HFFc6 (cell line): ENCODE measurements at places on chromosomes 5 and 9. TPM values are rescaled to one million over a fixed set of nuclear protein-coding genes. Genes with fewer than 3 reads are reported as not detected.

GRCh38 chr5:122653087-122654017 lies 121.5 kb upstream of the SNX2 start:
- no peaks in the 10 kb centered on the region for H3K36me3 ChIP-seq
- H3K27ac ChIP-seq = no peak overlapping the region
- no peaks in the 10 kb centered on the region; the same call in 1 of the 2 replicates for H3K27me3 ChIP-seq
- H3K4me3 ChIP-seq = no peak overlapping the region
- no peak for DNase-seq
- no peaks in the 10 kb centered on the region for H3K4me1 ChIP-seq

CTXN3 gene
- not detected in 3 replicates for total RNA-seq

GRCh38 chr5:158384535-158385481 lies 525.9 kb upstream of the CLINT1 start:
- H3K4me1 ChIP-seq = peaks cover 78% of the 10 kb centered on the region
- H3K36me3 ChIP-seq = peaks cover 8% of the 10 kb centered on the region
- peak; percentile 94 for DNase-seq
- peak overlapping the region; percentile 41 for H3K4me3 ChIP-seq
- H3K27me3 ChIP-seq = no peaks in the 10 kb centered on the region; the same call in 1 of the 2 replicates
- H3K27ac ChIP-seq = peak overlapping the region; percentile 92

DNA sequence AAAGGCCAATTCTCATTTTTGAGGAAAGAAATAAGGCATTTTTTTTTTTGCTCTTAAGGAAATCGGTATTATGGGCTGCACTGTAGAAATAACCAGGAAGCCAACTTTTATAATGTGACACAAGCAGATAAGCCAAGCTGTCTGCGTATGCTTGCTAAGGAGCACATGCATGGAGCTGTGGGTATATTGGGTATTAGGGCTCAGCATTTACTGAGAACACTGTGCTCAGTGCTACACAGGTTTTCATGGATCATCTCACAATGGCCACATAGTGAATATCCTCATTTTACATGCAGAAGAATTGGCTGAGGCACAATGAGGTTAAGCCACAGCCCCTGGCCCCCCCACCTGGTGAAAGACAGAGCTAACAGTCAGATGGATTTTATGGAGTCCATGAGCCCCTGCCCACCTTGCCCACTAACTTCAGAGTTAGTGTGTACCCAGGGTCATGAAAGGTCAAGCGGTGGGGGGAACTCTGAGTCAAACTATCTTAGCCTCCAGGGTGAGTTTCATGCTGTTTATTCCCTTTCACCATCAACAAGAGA lies 204.8 kb downstream of the SPATA31A6 start:
- H3K36me3 ChIP-seq = no peaks in the 10 kb centered on the region
- H3K27ac ChIP-seq = no peak overlapping the region
- H3K4me1 ChIP-seq = no peaks in the 10 kb centered on the region
- H3K27me3 ChIP-seq = no peaks in the 10 kb centered on the region; the same call in none of the 2 replicates

SYK gene
- total RNA-seq = not detected in 3 replicates
